Activated T-helper 9 cell treated with anti-CD3 and anti-CD28 coated beads, Interleukin-2, amount 50 U/mL, for 16 hours (primary cell): ENCODE measurements at places on chromosomes 3 and 15.

GRCh38 chr15:90680371-90680935 is 36.7 kb upstream of the BLM start:
- DNase-seq = no peak

DNA sequence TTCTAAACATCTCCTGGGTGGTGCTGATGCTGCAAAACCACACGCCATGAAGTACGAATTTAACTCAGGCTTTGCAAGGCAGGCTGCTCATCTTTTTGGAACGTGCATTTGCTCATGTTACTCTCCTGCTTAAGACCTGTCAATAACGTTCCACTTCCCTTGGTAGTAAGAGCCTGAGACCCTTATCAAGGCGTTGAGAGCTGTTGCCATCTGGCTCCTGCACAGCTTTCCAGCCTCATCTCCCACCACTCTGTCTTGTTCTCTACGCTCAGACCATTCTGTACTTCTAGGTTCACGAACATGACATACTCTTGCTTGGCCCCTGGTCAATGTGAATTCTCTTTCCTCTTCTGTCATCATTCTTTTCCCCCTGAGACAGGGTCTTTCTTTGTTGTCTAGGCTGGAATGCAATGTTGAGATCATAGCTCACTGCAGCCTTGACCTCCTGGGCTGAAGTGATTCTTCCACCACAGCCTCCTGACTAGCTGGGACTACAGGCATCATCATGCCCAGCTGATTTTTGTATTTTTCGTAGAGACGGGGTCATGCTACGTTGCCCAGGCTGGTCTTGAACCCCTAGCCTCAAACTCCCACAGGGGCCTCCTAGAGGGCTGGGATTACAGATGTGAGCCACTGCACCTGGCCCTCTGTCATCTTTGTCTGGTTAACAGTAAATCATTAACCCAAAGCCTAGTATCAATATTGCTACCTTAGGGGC is 202.8 kb downstream of the CADPS start:
- no peak for DNase-seq

- no peak for DNase-seq
Observed at GRCh38 chr3:126267976-126268615, 87.7 kb upstream of the ALDH1L1 start.

DNA sequence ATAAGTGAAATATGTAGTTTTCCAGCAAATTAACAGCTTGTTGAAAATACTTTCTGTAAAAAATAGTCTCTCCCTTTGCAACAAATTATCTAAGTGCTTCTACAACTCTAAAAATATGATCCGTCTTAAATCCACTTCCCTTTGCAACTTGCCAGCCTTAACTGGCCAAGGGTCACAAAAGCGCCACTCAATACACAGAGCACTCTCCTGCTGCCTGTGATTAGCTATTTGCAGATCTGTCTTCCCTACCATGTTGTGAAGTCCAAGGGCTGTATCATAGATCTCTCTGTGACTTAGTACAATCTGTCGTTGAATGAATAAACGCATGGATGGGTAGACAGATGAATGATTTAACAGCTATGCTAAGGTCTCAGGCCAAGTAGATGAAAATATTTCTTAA is 76.2 kb downstream of the ITGB5 start:
- DNase-seq = no peak

GRCh38 chr15:40069178-40070165 is 30.5 kb upstream of the SRP14 start:
- no peak for DNase-seq

DNA sequence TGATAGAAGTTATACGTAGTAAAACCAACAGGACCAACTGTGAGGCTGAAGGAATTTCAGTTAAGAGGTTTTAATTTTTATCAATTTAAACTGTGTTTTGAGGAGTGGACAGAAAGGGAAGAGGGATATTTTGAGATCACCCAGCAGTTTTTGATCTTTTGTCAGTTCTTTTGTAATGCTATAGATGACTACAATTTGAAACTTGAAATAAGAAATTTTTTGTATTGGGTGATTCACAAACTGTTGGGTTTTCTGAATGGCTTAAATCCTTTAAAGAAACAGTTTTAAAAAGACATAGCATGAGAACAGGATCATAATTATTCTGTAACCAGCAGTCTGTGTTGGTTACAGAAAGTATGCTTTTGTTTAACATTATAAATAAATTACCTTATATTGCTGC is 67.4 kb downstream of the TCF12 start:
- no peak for DNase-seq

GRCh38 chr3:126851934-126852333 is 131.0 kb upstream of the PLXNA1 start:
- no peak for DNase-seq

DNA sequence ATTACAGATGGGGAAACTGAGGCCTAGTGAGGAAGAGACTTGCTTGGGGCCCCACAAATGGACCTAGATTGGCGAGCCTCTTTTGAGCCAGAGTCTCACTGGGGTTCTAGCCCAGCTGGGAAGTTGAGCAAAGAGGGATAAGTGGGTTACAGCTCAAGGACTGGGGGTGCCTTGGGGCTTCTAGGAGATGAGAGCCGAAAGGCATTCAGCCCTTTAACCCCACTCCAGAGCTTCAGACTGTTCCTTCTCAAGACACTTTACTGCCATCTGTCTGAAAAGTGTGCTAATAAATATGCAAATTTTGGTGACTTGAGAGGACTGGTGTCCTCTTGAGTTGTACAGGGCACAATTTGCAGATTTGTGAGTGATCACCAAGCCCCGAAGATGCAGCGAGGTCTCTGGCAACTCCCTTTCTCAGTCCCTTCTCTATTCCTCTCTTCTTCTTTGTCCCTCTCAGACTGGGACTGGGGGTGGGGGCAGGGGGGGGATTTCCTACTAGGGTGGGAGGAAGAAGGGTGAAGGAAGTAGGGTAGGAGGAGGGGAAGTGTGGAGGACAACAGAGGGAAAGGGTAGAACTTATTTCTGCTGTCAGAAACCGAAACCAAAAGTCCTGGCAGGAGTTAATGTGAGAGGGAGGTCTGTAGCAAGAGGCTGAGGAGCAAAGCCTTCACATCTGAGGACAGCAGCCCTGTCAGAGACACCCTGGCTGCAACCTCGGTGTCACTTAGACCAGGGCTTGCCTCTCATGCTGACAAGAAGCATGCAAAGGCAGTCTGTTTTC is 16.2 kb upstream of the ANKDD1A start:
- no peak for DNase-seq

DNA sequence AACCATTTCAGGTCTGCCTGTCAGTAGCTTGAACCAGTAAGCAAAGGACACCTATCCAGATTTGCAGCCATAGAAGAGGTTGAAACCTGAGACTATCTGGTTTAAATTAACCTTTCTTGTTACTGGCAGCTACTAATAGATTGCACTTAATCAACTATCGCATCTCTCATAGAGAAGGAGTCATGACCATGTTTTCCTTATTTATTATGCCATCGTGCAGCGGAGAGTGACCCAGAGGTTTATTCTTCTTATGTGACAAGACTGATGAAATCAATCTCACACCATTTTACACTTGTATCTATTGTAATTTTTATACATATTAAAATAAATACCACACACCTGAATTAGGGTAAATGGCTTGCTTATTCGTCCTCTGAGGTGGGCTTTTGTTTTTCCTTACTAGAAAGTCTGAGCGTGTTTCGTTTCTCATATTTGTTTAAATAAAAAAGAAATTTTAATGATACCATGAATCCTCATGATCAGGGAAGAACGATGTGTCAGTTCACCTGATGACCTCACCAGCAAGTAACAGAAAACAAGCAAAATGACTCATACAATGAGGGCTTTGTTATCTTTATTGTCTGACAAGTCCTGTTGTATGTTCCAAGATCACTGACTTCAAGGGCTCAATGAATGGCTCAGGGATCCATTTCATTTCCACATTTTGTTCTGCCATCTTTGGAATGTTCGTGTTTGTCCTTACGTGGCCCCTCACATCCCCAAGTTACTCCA is 379.5 kb upstream of the DPH6 start:
- DNase-seq = no peak

GRCh38 chr15:96246057-96246456 is 84.4 kb upstream of the NR2F2 start:
- DNase-seq = no peak
